Ascending aorta (tissue), 2 donors: ENCODE measurements at places on chromosomes 6 and 20. TPM values are rescaled to one million over a fixed set of nuclear protein-coding genes. Genes with fewer than 3 reads are reported as not detected.

HLA-DMB gene
- total RNA-seq, result 26.8 TPM

OOEP gene
- not detected for total RNA-seq

SNAI1 gene
- 64.4 TPM for total RNA-seq

ZNF311 gene
- total RNA-seq, result not detected

PRDM13 gene
- not detected for total RNA-seq

GRCh38 chr20:60043435-60043834, 85.2 kb downstream of the CDH26 start:
- no peaks in the 10 kb centered on the region for H3K36me3 ChIP-seq
- no peak overlapping the region for H3K4me3 ChIP-seq
- no peak overlapping the region for H3K27ac ChIP-seq
- no peaks in the 10 kb centered on the region for H3K27me3 ChIP-seq

GRCh38 chr20:41432746-41433145, 66.1 kb upstream of the EMILIN3 start:
- no peak for DNase-seq
- H3K4me3 ChIP-seq, result no peak overlapping the region
- H3K36me3 ChIP-seq, result peaks cover 22% of the 10 kb centered on the region

GRCh38 chr6:108686896-108687295, 126.2 kb downstream of the FOXO3 start:
- H3K27ac ChIP-seq, result peak overlapping the region; percentile 29
- H3K4me1 ChIP-seq, result peaks cover 26% of the 10 kb centered on the region
- H3K4me3 ChIP-seq, result no peak overlapping the region
- peaks cover 13% of the 10 kb centered on the region for H3K36me3 ChIP-seq
- DNase-seq, result no peak
- H3K27me3 ChIP-seq, result no peaks in the 10 kb centered on the region

GRCh38 chr6:79640146-79641111, 9.3 kb downstream of the SH3BGRL2 start:
- no peaks in the 10 kb centered on the region for H3K4me1 ChIP-seq
- no peak overlapping the region for H3K4me3 ChIP-seq
- H3K27ac ChIP-seq, result no peak overlapping the region
- H3K27me3 ChIP-seq, result no peaks in the 10 kb centered on the region
- H3K36me3 ChIP-seq, result no peaks in the 10 kb centered on the region

- peaks cover 59% of the 10 kb centered on the region for H3K36me3 ChIP-seq
- H3K27ac ChIP-seq, result no peak overlapping the region
- H3K27me3 ChIP-seq, result no peaks in the 10 kb centered on the region
- H3K4me1 ChIP-seq, result no peaks in the 10 kb centered on the region
- no peak for DNase-seq
These were observed 60.4 kb upstream of the EMILIN3 start for GRCh38 chr20:41426976-41427375.

DNA sequence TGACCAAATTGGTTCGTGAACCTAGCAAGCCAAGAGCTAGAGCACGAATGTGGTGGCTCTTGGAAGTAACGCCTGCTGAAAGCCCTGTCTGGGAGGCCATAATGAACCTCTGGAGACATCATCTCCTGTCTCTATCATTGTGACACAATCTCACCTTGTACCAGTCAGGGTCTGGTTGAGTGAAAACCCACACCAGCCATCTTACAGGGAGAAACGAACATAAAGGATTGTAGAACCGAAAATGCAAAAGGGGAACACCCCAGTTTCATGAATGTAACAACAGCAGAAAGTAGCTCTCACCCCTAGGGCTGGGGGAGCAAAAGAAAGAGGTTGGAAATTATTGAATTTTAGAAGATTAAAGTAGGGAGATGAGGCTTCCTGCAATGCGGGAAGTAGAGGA, 50.9 kb upstream of the TAB2 start:
- no peaks in the 10 kb centered on the region for H3K4me1 ChIP-seq
- H3K27me3 ChIP-seq, result no peaks in the 10 kb centered on the region

DNA sequence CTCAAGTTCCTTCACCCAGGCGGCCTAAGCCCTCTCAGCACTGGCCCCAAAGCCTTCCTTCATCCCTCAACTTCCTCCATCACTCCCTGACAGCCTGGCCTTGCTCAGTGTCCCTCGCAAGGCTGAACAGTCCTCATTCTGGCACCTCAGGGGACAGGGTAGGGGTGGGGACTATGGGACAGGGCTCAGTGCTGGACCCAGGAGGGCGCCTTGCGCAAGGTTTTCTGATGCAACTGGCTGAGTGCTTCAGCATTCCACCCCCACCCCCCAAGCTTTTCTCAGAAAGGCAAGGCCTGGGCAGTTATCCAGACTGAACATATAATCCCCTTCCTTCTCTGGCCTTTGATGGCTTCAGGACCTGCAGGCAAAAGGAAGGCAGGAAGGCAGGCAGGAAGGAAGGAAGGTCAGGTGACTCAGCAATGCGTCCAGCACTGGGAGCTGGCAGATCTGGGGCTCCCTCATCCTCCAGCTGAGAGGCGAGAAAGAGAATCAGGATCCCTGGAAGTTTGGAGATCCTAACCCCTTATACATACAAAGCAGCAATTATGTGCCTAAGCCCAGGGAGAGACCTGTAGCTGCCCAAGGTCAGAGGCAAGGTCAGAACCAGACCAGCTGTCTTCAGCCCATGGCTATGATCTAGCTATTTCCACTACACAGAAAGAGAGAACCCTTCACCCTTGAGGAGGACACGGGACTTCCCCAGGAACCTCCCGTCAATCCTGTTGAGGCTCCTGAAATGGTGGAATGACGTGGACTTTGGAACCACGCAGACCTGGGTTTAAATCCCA, 8.6 kb upstream of the TRIB3 start:
- no peaks in the 10 kb centered on the region for H3K36me3 ChIP-seq
- H3K4me3 ChIP-seq, result no peak overlapping the region
- no peaks in the 10 kb centered on the region for H3K27me3 ChIP-seq
- no peak for DNase-seq

DNA sequence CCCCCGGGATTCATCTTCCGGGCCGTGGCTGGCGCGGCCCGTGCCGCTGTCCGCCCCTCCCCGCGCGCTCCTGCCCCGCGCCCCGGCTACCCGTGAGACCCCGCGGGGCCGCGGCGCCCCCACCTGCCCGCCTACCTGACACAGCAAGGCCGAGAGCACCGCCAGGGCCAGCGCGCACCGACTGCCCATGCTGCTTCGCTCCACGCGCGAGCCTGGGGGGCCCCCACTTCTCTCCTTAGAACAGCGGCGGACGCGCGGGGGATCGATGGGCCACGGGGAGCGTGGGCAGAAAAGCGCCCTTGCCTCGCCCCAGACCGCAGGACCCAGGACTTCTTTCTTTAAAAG, 955 bp downstream of the DLL1 start:
- DNase-seq, result peak; percentile 65
- H3K36me3 ChIP-seq, result no peaks in the 10 kb centered on the region
- H3K4me1 ChIP-seq, result peaks cover 35% of the 10 kb centered on the region
- H3K27ac ChIP-seq, result no peak overlapping the region
- peak overlapping the region; percentile 87 for H3K4me3 ChIP-seq

DNA sequence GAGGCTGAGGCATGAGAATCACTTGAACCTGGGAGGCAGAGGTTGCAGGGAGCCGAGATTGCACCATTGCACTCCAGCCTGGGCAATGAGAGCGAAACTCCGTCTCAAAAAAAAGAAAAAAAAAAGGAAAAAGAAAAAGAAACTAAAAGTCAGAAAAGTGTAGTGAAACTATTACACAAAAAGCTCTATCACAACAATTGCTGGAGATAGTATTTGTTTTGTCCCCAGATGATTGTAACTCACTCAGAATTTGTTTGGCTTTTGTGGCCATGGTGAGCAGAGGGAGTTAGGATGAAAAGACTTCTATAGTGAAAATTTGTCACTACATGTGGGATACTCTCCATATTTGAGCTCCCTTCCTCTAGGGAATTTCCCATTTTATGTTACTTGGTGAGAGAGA, 5.2 kb upstream of the GOPC start:
- peaks cover 4% of the 10 kb centered on the region for H3K4me1 ChIP-seq
- H3K27ac ChIP-seq, result no peak overlapping the region
- no peaks in the 10 kb centered on the region for H3K36me3 ChIP-seq
- no peaks in the 10 kb centered on the region for H3K27me3 ChIP-seq

GRCh38 chr6:108846101-108846500, 2.1 kb upstream of the ARMC2 start:
- H3K4me1 ChIP-seq, result no peaks in the 10 kb centered on the region
- H3K27me3 ChIP-seq, result no peaks in the 10 kb centered on the region
- H3K4me3 ChIP-seq, result no peak overlapping the region
- H3K36me3 ChIP-seq, result no peaks in the 10 kb centered on the region

- H3K4me1 ChIP-seq, result peaks cover 13% of the 10 kb centered on the region
- H3K36me3 ChIP-seq, result peaks cover 74% of the 10 kb centered on the region
- no peak for DNase-seq
- H3K4me3 ChIP-seq, result no peak overlapping the region
- H3K27ac ChIP-seq, result peak overlapping the region; percentile 24
These were observed 39.8 kb upstream of the MYL9 start for GRCh38 chr20:36501367-36502006.

DNA sequence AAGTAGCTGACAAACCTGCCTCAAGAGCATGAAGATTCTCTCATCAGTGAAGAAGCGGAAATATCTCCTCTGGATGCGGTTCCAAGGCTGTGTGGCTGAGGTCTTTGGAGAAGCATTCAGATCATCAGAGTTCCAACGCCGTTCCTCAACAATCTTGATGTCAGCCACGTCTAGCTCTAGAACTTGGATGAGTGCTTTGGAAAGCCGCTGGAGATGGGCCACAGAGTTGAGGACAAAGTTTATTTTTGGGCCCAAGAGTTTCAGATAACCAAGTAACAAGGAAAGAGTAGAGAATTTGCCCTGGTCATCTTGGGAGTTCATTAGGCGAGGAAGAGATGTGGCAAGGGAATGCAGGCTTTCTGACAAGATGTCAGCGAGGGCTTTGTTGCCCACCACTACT, 20.9 kb downstream of the TTI1 start:
- no peaks in the 10 kb centered on the region for H3K4me1 ChIP-seq
- no peaks in the 10 kb centered on the region for H3K27me3 ChIP-seq
- DNase-seq, result no peak
- no peak overlapping the region for H3K4me3 ChIP-seq

GRCh38 chr6:52574709-52575501, 2.0 kb downstream of the TRAM2 start:
- H3K27ac ChIP-seq, result peak overlapping the region; percentile 100
- DNase-seq, result no peak
- H3K4me3 ChIP-seq, result peak overlapping the region; percentile 88
- no peaks in the 10 kb centered on the region for H3K27me3 ChIP-seq
- peaks cover 46% of the 10 kb centered on the region for H3K4me1 ChIP-seq

GRCh38 chr6:152697634-152698033, at the start of gene MYCT1:
MYCT1 (plus strand) TSS chr6:152697897; CDS start chr6:152697903, 6 bp downstream.
- H3K4me3 ChIP-seq, result no peak within 1 kb of the TSS
- no peaks in the 10 kb centered on the region for H3K4me1 ChIP-seq
- no peak for DNase-seq
- no peaks in the 10 kb centered on the region for H3K27me3 ChIP-seq
- no peaks in the 10 kb centered on the region for H3K36me3 ChIP-seq

DNA sequence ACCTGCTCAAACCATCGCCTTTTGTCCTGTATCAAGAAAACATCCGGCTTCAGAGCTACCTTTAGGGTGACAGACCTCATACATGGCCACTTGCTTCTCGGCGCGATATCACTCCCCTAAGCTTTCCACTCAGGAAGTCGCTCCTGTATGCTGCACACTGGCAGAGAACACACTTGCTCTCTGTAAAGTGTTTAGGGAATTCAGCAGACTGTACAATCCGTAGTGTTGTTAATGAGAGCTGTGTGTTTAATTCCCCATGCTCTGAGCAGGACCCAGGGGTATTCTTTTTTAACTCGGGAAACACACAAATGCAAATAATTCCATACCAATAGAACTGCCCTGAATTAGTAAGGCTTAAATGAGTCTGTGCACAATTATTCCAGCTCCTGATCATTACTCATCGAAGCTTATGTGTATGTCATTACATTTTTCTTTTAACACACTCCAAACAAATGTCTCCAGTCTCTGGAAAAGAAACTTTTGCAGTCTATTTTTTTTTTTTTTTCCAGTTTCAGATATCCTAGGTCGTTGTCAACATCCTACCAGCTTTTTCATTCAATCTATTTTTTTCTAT, 338.7 kb upstream of the ARID1B start:
- DNase-seq, result no peak
- no peaks in the 10 kb centered on the region for H3K27me3 ChIP-seq
- no peaks in the 10 kb centered on the region for H3K4me1 ChIP-seq
- H3K4me3 ChIP-seq, result no peak overlapping the region
- H3K27ac ChIP-seq, result no peak overlapping the region

DNA sequence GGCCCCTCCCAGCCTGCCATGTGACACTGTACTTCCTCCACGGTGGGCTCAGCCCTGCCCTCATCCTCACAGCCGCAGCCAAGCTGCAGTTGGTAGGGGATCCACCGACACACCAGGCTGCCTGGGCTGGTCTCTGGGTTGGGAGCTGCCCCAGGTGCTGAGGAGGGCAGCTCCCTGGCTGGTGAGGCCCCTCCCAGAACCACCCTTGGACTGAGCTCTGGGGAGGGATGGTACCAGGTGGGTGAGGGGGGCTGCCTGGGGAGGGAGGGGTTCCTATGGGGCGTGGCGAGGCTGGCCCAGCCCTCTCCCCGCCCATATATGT, 185 bp upstream of the TNFRSF6B start:
- H3K4me3 ChIP-seq, result peak overlapping the region; percentile 52
- no peaks in the 10 kb centered on the region for H3K27me3 ChIP-seq
- H3K27ac ChIP-seq, result no peak overlapping the region

- H3K27me3 ChIP-seq, result no peaks in the 10 kb centered on the region
- no peak overlapping the region for H3K27ac ChIP-seq
- H3K36me3 ChIP-seq, result no peaks in the 10 kb centered on the region
- DNase-seq, result no peak
- H3K4me3 ChIP-seq, result no peak overlapping the region
These were observed 11.8 kb downstream of the DCBLD1 start for GRCh38 chr6:117494283-117494682.

DNA sequence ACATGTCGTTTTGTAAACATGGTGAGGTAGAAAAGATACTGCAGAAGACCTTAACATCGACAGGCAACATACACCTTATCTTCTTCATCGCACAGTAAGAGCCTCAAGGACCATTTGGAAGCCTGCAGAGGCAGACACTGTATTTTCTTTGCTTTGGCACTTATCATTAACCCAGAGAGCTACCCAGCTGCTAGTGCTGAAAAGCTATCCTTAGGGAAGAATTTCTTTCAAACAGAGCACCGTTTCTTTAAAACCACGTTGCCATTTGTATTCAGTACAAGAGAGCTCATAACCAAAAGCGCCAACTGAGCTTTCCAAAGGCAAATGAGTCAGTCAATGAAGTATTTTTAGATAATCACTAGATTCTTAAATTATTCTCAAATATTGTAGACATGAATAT, 306.6 kb downstream of the EPM2A start:
- no peak overlapping the region for H3K27ac ChIP-seq
- no peaks in the 10 kb centered on the region for H3K36me3 ChIP-seq
- no peaks in the 10 kb centered on the region for H3K27me3 ChIP-seq
- DNase-seq, result no peak

GRCh38 chr20:47493175-47493962, 8.3 kb upstream of the NCOA3 start:
- H3K4me3 ChIP-seq, result peak overlapping the region; percentile 19
- peak overlapping the region; percentile 71 for H3K27ac ChIP-seq
- H3K4me1 ChIP-seq, result no peaks in the 10 kb centered on the region

DNA sequence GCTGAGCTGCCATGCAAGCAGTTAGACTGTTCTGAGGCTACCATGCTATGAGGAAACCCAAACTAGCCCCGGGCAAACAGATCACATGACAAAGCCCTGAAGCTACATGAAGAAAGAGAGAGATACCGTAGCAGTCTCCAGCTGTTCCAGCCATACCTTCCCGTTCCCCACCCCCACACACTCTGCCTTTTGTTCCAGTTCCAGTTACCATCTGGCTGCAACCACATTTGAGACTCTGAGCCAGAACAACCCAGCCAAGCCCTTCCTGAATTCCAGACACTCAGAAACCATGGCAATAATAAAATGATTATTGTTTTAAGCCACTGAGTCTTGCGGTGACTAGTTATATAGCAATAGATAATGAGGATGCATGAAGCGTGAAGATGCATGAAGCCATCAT, 28.3 kb downstream of the RIN2 start:
- H3K4me3 ChIP-seq, result no peak overlapping the region
- peak overlapping the region; percentile 57 for H3K27ac ChIP-seq
- no peak for DNase-seq
- no peaks in the 10 kb centered on the region for H3K36me3 ChIP-seq
- H3K27me3 ChIP-seq, result no peaks in the 10 kb centered on the region
